ENCODE measurements at places on chromosomes 3 and 15.

DNA sequence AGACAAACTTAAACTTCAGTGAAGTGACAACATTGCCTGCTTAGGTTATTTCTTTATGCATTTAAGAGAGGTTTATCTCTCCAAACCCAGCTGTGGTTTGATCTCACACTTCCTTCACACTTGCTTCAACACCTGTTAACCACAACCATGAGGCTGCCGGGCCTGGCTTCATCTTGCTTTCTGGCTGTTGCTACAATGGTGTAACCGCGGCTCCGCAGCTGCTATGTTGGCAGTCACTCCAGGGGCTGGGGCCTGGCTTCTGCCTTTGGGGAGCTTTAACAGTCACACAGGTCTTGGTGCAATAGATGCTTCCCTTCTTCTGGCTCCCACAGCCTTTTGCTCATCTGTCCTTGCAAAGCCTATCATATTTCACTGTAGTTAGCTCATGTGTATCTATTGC lies 72.9 kb upstream of the MNS1 start:
- no peak for DNase-seq

GRCh38 chr3:129379582-129380358 lies 48.7 kb downstream of the EFCAB12 start:
- DNase-seq: no peak

- no peak for DNase-seq
Measured at GRCh38 chr3:151351648-151352047, 22.3 kb upstream of the P2RY13 start.

DNA sequence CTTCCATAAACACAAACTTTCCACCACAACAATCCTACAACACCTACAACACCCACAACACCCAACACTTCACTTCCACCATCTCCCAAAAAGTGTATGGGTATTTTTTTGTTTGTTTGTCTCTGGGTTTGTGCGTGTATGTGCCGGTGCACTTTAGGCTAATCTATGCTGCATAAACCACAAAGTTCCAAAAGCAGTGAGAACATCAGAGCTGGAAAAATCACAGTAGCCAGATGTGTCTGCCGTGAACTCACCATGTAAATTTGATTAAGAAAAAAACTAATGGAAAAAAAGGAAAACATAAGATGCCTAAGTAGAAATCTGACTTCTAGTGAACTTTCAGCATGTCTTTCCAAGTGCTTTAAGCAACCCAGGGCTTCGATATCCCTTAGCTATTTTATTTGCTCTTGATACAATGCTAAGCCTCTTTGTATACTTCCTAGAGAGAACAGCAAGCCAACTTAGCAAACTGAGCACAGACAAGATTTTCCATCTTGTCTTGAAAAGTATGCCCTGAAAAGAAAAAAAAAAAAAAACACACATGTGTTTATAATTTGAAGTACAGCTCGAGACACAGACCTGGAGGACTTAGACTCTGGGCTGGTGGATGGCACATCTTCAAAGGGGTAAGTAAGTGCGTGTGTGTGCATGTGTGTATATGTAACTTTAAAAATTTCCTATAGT lies 91.4 kb downstream of the WWTR1 start:
- DNase-seq: no peak

- no peak for DNase-seq
Measured at GRCh38 chr15:66405615-66406014, 18.9 kb downstream of the MAP2K1 start.

DNA sequence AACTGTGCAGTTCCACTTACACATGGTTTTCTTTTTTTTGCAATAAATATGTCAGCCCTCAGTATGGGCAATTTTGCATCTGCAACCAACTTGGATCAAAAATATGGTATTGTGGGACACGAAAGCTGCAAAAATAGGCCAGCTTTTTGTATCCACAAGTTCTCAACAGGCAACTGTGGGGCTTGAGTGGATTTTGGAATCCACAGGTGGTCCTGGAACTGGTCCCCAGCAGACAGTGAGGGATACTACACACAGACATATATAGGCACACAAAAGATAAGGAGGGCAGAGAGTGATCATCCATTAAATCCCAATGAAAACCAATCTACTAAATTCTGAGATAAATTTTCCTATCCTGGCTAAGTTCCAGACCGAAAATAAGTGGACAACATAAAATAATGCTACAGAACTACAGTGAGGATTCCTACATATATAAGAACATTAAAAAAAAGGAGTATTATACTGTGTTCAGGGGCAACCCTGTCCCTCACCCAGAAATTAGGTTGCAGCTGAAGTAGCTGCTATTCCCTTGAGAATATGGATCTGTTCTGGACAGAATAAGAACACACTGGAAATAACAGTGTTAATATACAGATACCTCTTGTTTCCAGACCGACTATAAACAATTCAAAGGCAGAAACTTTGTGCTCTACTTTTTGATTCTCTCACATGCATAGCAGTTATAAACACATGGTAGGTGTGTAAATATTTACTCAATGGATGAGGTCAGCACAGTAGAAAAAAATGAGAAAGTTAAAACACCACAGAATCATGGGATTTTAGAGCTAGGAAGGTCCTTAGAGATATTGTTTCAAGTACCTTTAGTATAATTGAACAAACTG lies 25.4 kb downstream of the DENND4A start:
- no peak for DNase-seq

DNA sequence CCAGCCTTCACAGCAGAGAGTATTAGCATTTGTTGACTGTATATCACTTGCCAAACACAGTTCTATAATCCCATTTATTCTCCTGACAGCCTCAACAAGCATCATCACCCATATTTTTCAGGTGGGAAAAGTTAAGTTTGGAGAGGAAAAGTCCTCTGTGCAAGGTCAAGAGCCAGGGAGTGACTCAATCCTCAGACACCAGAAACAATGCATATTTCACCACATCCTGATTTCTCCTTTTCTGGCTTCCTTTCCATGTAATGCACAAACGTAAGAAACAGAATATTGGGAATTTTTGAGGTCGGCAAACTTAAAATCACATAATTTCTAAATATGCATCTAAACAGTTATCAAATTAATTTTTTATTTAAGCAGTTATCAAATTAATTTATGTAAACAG lies 116.0 kb upstream of the GADL1 start:
- DNase-seq: no peak

DNA sequence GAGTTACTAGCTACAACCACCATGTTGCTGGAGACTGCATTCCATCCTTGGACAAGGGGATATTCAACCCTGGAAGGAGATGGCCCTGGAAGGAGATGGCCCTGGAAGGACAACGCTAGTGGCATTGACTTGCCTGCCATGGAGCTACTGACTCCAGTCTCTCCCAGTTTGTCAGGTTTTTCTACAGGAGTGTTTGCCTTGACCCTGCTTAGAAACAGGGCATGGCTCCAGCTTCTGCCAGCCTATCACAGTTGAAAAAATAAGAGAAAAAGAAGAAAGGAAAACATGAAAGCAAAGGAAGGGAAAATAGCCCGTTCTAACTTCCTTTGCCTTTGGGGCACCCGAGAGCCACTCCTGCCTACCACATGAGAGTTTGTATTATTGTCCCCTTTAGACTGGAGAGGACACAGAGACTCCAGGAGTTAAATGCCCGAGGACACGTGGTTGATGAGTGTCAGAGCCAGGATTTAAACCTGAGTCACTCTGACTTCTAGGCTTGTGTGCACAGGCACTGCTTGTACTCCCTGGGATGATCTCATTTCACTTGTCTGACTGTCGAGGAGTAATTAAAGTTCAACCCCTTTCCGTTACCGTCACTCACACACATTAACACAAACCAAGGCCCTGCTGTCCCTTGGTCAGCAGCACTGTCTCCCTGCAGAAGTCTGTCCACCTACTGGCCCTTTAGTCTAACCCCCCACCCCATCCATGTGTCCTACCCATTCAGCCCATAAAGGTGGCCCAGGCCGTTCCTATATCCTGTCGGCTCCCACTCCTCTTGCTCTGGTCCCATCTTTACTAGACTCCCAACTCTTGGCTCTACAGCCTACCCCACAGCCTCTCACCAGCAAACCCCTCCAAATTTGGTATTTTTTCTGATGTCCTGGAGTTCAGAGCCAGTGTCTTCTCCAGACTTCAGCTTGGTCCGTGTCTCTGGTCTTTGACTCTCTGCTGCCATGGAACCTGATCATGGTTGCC lies 46.1 kb downstream of the C2CD4A start:
- DNase-seq: no peak

DNA sequence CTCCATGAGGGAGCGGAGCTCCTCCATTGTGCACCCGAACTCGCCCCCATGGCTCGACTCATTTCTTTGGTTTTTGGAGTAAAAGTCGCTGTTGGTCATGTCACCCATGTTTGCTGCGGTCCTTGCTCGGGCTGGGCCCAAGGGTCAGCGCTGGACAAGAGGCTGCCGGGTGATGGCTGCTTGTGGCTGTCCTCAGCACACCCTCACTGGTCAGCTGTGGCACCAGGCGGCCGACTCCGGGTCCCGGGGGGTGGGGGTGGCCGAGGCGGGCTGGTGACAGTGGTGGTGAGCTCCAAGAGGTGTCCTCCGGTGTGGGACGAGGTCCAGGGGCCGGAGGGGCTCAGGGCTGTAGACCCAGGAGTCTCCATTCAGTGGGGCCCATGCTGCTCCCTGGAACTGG lies 56.0 kb downstream of the ATP2B2 start:
- no peak for DNase-seq

- DNase-seq: no peak
Measured at GRCh38 chr3:172938788-172939187, 188.3 kb downstream of the ECT2 start.

GRCh38 chr15:53331328-53332190 lies 427.9 kb downstream of the WDR72 start:
- no peak for DNase-seq

- no peak for DNase-seq
Measured at GRCh38 chr3:124774327-124774718, 44.1 kb downstream of the UMPS start.

DNA sequence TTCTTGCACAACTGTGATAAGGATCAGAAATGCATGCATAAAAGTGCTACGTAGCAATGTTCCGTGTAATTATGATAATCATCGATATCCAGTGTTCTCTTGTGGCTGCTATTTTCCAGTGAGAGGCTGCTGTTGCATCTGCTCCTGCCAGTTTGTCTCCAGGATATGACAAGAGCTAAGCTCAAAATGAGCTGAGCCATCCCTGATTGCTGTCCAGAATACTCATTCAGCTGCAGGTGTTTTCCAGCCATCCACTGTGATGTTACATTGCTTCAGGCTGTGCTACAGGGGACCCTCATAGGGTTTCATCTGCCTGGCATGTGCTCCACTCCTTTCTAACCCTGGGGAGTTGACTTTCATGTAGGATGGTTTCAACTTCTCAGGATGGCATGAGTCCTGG lies 976.0 kb downstream of the ROBO1 start:
- DNase-seq: no peak

DNA sequence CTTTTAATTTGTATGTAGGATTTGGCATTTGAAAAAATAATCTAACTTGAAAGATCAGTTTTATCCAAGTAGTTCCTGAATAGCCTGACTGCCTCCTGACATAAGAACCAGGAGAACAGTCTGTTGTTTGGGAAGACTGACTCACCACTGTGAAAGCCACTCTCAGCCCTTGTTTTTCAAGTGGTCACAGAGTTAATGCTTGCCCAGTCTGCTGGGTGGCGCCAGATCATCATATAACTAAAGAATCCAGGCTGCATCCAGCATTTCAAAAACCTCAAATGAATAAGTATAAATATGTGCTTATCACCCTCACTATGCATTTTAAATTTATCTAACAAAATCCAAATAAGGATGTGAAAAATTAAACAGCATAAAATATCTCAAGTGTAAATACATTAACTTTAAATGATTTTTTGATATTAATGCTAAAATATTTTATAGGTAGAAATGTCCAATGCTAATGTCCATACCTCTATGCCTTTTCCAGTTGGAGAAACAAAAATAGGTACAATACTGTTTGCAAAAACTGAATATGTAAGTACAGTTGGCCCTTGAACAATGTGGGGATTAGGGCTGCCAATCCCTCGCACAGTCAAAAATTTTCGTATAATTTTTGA lies 26.9 kb upstream of the ZBBX start:
- no peak for DNase-seq

- no peak for DNase-seq
Measured at GRCh38 chr15:38297623-38298388, 45.2 kb downstream of the SPRED1 start.

- no peak for DNase-seq
Measured at GRCh38 chr3:161332792-161333191, 38.5 kb downstream of the SPTSSB start.

DNA sequence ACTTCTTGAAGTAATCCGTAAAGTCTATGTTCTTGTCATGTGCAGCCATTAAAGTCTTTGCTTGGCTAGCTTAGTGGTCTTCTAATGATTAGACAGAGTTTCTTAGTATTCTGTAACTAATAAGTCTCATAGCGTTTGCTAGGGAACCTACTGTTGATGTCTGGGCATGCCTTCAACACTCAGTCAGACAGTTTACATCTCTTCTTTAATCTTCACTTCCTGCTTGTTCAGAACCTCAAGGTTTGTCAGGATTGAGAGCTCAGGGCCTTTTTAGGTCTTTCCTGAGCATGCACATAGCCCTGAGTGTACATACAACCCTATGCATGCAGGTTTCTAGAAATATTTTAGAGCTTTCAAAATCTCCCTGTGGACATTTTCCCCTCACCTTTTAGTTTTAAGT lies 426.3 kb downstream of the AGBL1 start:
- DNase-seq: no peak

GRCh38 chr3:110236976-110237610 lies 834.5 kb upstream of the NECTIN3 start:
- DNase-seq: no peak

DNA sequence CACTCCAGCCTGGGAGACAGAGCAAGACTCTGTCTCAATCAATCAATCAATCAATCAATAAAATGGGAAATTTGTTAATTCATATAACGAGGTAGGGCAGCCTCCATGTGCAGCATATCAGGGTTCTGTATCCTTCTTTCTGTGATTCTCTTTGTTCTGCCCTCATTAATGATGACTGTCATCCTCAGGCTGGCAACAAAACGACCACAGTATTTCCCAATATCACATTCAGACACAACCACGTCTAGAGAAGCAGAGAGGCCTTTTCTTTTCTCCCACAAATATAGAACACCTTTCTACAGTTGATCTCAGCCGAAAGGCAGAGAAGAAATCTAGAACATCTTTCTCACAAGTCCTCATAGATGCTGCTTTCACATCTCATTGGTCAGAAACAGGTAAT lies 11.2 kb downstream of the CEP19 start:
- DNase-seq: no peak

DNA sequence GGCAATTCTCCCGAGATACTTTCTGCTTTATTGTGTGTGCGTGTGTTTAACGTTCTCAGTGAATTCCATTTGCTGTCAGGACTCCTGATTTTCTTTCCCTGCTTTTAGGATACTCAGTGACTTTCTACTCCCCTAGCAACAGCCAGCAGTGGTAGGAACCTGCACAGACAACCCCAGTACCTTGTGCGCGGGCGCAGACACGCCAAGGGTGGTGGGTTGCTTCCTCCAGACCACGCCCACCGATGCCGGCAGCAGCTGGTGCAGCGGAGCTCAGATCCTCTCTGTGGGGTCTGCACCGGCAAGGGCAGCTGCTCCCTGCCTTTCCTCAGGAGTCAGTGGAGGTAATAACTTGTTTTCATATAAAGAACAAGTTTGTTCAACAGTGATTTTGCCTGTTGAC lies 225.1 kb upstream of the NDN start:
- no peak for DNase-seq
